Naive thymus-derived CD8-positive, alpha-beta T cell (primary cell): ENCODE measurements at places on chromosomes 4 and X.
A peak's percentile ranks its signal among the peaks of the same experiment; 100 is the strongest.

- H3K4me1 ChIP-seq, result no peaks in the 10 kb centered on the region
- no peak overlapping the region for H3K27ac ChIP-seq
- no peak for DNase-seq
- no peak overlapping the region for H3K4me3 ChIP-seq
- H3K36me3 ChIP-seq, result peaks cover 7% of the 10 kb centered on the region
- H3K27me3 ChIP-seq, result no peaks in the 10 kb centered on the region
Measured at GRCh38 chrX:86237482-86237881, 89.2 kb downstream of the DACH2 start.

GRCh38 chr4:63036159-63036866, 1372.9 kb downstream of the TECRL start:
- H3K27me3 ChIP-seq, result no peaks in the 10 kb centered on the region
- H3K36me3 ChIP-seq, result no peaks in the 10 kb centered on the region
- H3K27ac ChIP-seq, result no peak overlapping the region

- no peaks in the 10 kb centered on the region for H3K27me3 ChIP-seq
- no peaks in the 10 kb centered on the region for H3K36me3 ChIP-seq
- no peak for DNase-seq
- H3K27ac ChIP-seq, result no peak overlapping the region
- peaks cover 25% of the 10 kb centered on the region for H3K4me1 ChIP-seq
- H3K4me3 ChIP-seq, result no peak overlapping the region
Measured at GRCh38 chr4:1327526-1328266, 19.3 kb upstream of the UVSSA start.

DNA sequence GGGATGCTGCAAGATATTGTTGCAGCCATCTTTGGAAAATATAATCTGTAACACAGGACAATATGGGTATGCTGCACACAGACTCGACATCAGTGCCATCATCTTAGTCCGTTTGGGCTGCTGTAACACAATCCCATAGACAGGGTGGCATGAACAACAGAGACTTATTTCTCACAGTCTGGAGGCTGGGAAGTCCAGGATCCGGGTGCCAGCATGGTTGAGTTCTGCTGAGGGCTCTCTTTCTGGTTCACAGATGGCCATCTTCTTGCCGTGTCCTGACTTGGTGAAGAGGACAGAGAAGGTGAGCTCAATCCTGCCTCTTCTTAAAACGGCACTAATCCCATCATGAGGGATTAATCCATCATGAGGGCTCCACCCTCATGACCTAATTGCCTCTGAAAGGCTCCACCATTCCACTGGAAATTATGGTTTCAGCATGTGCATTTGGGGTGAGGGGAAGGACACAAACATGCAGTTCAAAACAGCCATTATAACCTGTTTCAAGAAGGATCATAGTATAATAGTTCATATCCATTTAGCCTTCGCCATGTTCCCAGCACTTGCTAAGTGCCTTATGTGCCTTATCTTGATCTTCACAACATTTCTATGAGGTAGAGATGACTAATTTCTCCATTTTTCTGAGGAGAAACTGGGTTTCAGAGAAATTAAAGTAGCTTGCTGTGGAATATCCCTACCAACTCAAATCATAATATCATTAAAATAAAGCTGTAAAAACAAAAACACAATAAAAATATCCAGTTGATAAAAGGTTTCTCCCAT, 27.9 kb upstream of the SPP1 start:
- peaks cover 1% of the 10 kb centered on the region for H3K27me3 ChIP-seq
- H3K4me3 ChIP-seq, result no peak overlapping the region
- H3K36me3 ChIP-seq, result no peaks in the 10 kb centered on the region
- no peaks in the 10 kb centered on the region for H3K4me1 ChIP-seq

DNA sequence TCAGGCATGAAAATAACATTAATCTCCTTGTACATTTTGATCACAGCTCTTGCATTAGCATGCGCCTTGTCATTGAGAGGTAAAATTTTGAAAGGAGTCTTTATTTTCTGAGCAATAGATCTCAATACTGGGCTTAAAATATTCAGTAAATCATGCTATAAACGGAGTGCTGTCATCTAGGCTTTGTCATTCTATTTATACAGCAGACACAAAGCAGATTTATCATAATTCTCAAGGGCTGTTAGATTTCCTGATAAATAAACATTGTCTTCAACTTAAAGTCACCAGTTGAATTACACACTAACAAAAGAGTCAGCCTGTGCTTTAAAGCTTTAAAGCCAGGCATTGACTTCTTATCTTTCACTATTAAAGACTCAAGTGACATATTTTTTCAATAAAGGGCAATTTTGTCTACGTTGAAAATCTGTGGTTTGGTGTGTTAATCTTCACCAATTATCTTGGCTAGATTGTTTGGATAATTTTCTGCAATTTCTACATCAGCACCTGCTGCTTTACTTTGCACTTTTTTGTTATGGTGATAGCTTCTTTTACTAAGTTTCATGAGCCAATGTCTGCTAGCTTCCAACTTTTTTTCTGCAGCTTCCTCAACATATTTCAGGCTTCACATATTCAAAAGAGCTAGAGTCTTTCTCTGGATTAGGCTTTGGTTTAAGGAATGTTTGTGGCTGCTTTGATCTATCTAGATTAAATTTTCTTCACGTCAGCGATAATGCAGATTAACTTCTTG, 27.9 kb upstream of the UGT2B4 start:
- H3K27me3 ChIP-seq, result no peaks in the 10 kb centered on the region
- DNase-seq, result no peak
- no peaks in the 10 kb centered on the region for H3K4me1 ChIP-seq
- no peak overlapping the region for H3K4me3 ChIP-seq
- no peaks in the 10 kb centered on the region for H3K36me3 ChIP-seq

- H3K4me3 ChIP-seq, result no peak overlapping the region
- DNase-seq, result no peak
- H3K27ac ChIP-seq, result no peak overlapping the region
- H3K4me1 ChIP-seq, result peaks cover 13% of the 10 kb centered on the region
- peaks cover 43% of the 10 kb centered on the region for H3K27me3 ChIP-seq
- no peaks in the 10 kb centered on the region for H3K36me3 ChIP-seq
Measured at GRCh38 chr4:127629371-127629770, 3.4 kb upstream of the INTU start.

- no peak for DNase-seq
- no peaks in the 10 kb centered on the region for H3K27me3 ChIP-seq
- H3K4me3 ChIP-seq, result no peak overlapping the region
- H3K27ac ChIP-seq, result no peak overlapping the region
- H3K4me1 ChIP-seq, result peaks cover 4% of the 10 kb centered on the region
Measured at GRCh38 chrX:13152518-13153185, 108.2 kb upstream of the FAM9C start.

DNA sequence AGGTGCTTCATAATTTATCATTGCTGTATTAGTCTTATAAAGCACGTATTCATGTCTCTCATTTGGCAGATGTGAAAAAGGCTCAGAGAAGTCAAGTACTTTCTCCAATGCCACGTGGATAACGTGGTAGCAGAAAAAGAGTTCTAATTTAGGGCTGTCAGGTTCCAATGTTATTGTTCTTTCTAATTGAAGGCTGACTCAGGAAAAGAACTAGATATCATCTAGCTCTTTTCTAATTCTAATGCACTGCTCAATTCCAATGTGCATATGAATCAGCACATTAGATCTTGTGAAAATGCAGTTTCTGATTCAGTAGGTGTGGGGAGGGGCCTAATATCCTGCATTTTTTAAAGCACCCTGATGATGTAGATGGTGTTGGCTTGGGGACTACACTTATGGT, 22.8 kb downstream of the AGA start:
- no peaks in the 10 kb centered on the region for H3K4me1 ChIP-seq
- H3K27ac ChIP-seq, result no peak overlapping the region
- no peak overlapping the region for H3K4me3 ChIP-seq
- no peaks in the 10 kb centered on the region for H3K27me3 ChIP-seq

GRCh38 chr4:32251926-32252325, 1531.8 kb downstream of the PCDH7 start:
- H3K27me3 ChIP-seq, result no peaks in the 10 kb centered on the region
- DNase-seq, result no peak
- no peaks in the 10 kb centered on the region for H3K36me3 ChIP-seq
- H3K27ac ChIP-seq, result no peak overlapping the region
- H3K4me3 ChIP-seq, result no peak overlapping the region

- H3K27me3 ChIP-seq, result peaks cover 29% of the 10 kb centered on the region
- peaks cover 47% of the 10 kb centered on the region for H3K4me1 ChIP-seq
- no peak overlapping the region for H3K4me3 ChIP-seq
- H3K36me3 ChIP-seq, result peaks cover 2% of the 10 kb centered on the region
- no peak overlapping the region for H3K27ac ChIP-seq
Measured at GRCh38 chr4:7937006-7937405, 2.7 kb downstream of the AFAP1 start.

DNA sequence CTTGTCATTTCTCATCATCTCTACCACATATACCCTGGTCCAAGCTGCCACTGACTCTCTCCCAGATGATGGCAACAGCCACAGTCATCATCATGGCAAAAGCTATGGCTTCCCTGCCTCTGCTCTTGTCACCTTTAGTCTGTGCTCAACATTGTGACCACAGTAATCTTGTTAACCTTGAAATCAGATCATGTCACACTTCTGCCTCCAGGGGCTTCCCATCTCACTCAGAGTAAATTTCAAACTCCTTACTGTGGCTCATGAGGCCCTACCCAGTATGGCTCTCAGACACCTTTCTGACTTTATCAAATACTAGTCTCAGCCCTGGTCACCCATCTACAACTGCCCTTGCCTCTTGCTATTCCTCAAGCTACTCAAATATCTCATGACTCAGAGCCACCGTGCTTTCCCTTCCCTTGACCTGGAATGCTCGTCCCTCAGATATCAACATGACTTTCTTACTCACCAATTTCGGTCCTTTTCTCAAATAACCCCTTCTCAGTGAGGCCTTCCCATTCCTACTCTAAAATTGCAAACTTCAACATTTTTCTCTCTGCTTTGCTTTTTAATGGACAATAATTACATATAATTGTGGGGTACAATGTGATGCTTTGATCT, 41.1 kb upstream of the STIM2 start:
- H3K36me3 ChIP-seq, result no peaks in the 10 kb centered on the region
- H3K27me3 ChIP-seq, result no peaks in the 10 kb centered on the region
- no peak for DNase-seq
- H3K4me3 ChIP-seq, result no peak overlapping the region
- peaks cover 43% of the 10 kb centered on the region for H3K4me1 ChIP-seq

- peaks cover 7% of the 10 kb centered on the region for H3K36me3 ChIP-seq
- peaks cover 43% of the 10 kb centered on the region for H3K4me1 ChIP-seq
- no peaks in the 10 kb centered on the region for H3K27me3 ChIP-seq
- H3K4me3 ChIP-seq, result peak overlapping the region; percentile 94
Measured at GRCh38 chr4:39365360-39365759, 802 bp downstream of the RFC1 start.

GRCh38 chr4:85672959-85673358, 198.0 kb downstream of the ARHGAP24 start:
- no peaks in the 10 kb centered on the region for H3K4me1 ChIP-seq
- no peak for DNase-seq
- no peak overlapping the region for H3K27ac ChIP-seq
- no peaks in the 10 kb centered on the region for H3K36me3 ChIP-seq
- H3K27me3 ChIP-seq, result no peaks in the 10 kb centered on the region

DNA sequence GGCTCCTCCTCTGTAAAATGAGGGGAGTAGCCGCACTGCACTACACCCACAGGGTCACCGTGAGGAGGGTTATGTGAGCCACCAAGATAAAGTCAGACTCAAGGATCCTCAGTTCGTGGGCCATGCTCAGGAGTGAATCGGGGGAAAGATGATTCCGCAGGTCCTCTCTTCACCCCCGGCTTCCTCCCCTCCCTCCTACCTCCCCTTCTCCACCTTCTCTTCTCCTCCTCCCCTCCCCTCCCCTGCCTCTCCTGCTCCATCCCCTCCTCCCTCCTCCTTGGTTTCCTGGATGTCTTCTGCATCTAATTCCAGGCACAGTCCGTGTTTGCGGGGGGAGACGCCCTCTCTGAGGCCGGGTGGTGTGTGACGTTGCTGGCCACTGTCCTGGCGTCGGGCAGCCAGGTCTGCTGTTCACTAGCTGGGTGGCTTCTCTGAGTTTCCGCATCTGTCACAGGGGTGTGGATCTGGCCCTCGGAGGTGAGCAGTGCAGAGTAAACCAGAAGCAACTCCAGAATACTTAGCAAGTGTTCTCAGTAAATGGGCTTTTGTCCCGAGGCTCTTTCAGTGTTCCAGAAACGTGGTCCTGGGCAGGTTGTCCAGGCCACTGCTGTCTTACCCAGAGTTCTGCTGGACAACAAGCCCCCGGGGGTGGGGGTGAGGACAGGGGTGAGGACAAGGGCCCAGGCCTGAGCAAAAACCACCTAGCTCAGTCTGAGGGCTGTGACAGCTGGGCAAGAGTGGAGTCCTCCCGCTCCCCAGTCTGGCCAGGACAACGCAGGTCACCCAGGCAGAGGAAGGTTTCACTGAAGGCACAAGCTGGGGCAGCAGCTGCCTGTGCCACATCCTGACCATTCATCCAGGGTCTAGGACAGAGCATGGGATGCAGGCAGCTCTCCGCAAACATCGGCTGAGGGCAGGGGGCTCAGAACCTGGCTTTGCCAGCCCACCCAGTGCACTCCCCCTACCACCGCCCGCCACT, 92.4 kb downstream of the PPP2R2C start:
- no peak overlapping the region for H3K27ac ChIP-seq
- no peaks in the 10 kb centered on the region for H3K4me1 ChIP-seq
- H3K27me3 ChIP-seq, result peaks cover 6% of the 10 kb centered on the region
- H3K4me3 ChIP-seq, result no peak overlapping the region

GRCh38 chr4:142034101-142034500, 397.7 kb downstream of the IL15 start:
- H3K36me3 ChIP-seq, result peaks cover 19% of the 10 kb centered on the region
- H3K4me3 ChIP-seq, result no peak overlapping the region
- no peaks in the 10 kb centered on the region for H3K27me3 ChIP-seq
- no peak overlapping the region for H3K27ac ChIP-seq

- H3K36me3 ChIP-seq, result no peaks in the 10 kb centered on the region
- H3K27me3 ChIP-seq, result no peaks in the 10 kb centered on the region
- no peak overlapping the region for H3K4me3 ChIP-seq
- H3K27ac ChIP-seq, result no peak overlapping the region
- H3K4me1 ChIP-seq, result no peaks in the 10 kb centered on the region
Measured at GRCh38 chrX:33987458-33987857, 144.7 kb downstream of the FAM47A start.
